ENCODE measurements at places on chromosomes 16 and 17.

DNA sequence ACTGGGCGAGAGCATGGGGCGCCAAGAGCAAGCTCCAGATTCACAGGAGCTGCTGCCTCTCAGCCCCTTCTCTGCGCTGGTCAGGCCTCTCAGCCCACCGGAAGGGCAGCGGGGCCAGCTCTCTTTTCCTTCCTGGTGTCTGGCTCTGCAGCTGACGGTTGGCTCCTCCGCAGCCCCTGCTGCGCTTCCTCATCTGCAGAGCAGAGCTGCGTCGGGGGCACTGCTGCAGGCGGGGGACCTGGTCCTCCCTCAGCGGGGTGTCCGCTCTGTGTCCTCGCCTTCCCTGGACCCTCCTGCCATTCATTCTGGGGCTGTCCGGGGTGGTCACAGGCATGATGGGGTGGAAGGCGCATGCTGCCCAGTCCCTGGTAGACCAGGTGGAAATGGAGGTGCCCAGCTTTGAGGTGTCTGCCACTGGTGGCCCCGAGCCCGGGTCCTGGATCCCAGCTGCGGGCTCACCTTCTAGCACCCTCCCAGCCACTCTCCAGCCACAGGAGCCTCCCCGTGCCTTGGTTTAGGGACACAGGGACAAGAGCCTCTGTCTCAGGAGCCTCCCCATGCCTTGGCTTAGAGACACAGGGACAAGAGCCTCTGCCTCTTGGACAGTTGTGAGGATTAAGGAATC, 84.8 kb downstream of the IRF8 start:
- DNase-seq = no peak

GRCh38 chr17:6279659-6280058, 155.3 kb downstream of the AIPL1 start:
- no peak for DNase-seq

GRCh38 chr17:55585629-55586028, 74.4 kb upstream of the SMIM36 start:
- DNase-seq = no peak

GRCh38 chr17:5705081-5705875, 121.0 kb upstream of the NLRP1 start:
- DNase-seq = peak; percentile 5

DNA sequence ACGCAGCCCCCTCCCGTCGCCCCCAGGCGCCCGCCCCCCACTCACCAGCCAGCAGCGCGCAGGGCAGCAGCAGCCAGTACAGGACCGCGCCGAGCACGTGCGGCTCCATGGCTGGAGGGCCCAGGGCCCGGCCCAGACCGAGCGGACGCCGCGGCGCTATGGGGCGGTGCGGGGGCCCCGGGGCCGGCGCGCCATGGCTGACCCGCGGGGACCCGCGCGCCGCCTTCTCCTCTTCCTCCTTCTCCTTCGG, 239 bp downstream of the PIEZO1 start:
- no peak for DNase-seq

GRCh38 chr16:610513-611381, 20.0 kb upstream of the WFIKKN1 start:
- DNase-seq = peak; percentile 66

GRCh38 chr16:89921702-89922476, 1.3 kb upstream of the TUBB3 start:
- DNase-seq = no peak

DNA sequence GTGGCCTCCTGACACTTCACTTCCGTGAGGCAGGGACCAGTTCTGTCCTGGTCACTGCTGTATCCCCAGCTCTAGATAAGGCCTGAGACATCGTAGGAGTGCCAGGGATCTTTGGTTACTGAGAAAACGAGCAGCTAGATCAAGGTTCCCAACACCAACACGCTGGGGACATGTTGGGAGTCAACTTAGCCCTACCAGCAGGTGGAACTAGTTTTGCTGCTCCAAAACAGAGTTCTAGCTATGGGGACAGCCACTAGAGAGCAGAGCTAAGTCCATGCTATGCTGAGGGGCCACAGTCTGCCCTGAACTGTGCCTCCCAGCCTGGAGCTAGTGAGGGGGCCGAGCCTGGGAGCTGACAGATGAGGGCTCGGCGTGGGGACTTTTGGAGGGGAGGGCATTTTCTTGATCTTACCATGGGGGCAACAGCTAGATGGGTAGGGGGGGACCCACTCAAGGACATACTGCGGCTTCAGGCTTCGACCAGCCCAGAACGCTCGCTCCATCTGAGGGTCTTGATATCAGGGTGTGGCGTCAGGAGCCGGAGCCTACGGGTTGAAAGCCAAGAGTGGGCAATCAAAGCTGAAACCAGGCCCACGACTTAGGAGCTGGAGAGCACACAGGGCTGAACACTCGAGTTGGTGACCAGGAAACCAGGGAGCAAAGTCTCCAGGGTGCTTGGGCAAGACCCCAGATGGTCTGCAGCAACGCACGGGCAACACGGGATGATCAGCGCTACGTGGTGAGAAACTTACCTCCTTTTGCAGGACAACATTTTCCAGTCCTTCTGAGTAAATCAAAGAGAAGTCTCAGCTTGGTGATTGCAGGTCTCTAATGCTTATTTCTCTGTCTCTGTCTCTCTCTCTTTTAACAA, 13.4 kb downstream of the SNX20 start:
- no peak for DNase-seq

DNA sequence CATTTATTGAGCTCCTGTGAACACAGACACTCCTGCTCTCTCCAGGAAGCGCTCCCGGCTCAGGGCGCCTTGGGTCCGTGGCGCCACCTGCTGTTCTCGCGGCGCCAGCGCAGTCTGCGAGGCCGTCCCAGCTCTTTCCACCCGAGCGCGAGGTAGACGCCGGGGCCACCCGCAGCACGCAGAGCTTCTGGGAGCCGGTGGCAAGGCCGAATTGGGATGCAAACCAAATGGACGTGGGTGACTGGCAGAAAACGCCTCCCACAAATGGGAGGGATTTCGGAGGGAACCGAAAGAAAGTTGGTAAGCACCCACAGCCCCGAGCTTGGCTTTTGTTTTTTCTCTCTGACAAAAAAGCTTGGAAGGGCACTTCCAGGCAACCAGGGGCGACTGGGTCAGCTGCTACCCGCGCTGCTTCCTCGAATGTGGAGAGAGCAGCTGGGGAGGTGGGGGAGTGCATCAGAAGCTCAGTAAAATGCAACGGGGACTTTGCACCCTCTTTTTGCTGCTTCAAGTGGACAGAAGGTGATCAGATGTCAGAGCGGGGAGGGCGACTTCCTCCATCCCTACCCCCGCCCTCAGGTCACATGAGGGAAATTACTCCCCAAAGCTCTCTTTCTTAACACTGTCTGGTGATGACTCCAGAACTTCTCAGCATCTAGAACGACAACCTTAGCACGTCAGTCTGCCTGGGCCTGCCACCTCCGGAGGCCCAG, 13.5 kb upstream of the N4BP1 start:
- peak; percentile 70 for DNase-seq

DNA sequence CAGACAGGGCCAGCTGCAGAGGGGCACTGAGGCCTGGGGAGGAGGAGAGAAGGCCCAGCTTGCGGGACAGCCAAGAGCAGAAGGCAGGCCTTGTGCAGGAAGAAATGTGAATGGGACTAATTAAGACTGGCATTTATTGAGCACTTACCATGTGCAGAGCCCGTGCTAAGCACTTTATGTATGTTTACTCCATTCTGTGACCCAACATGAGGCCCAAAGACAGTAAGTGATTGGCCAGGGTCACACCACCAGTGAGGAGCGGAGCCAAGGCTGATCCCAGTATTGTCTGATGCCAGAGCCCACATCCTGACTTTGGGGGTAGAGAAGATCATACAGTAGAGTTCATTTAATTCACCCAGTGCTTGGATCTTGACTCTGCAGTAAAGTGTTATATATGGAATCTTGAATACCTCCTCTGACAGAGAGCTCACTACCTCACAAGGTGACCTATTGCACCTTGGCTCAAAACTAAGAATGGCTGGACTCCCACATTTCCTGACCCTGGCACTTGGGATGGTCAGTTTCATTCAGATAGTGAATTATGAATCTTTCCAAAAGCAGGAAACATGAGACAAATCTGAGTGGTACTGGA, 13.6 kb downstream of the KATNB1 start:
- DNase-seq = no peak

DNA sequence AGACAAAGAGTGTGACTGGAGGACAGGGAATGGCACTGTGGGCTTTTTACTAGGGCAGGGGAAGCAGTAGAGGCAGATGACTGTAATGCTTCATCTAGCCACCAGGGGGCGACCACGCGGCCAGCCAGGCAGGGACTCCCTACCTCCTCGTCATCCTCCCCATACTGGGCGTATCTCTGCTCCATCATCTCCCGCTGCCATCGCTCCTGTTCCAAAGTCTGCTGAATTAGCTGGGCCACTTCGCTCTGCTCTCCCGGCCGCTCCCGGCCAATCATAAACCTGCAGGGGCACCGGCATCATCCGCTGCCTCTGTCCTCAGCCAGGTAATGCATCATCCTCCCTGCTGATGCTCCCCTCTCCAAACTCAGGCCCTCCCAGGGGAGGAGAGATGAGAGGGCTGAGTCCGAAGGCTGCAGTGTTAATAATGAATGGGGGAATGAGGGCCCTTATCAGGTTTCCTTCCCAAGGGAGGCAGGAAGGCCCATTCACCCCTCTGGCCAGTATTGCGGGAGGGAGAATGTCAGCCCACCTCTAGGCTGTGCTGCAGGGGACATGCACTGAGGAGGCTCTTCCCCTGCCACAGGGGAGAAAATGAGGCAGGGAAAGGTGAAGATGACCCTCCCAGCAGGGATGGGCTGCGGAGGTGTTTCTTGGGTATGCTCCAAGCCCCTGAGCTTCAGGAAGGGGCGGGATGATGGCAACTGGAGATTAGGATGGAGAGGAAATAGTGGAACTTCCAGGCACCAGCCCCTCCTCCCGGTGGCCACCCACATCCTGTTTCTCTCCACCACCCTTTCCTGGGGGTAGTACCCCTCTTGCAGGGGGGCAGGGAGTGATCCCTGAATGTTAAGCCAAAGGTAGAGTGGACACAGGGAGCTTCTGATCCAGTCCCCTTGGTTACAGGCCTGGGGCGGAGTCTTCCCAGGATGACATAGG, 10.3 kb upstream of the SAMD14 start:
- DNase-seq = peak; percentile 75

DNA sequence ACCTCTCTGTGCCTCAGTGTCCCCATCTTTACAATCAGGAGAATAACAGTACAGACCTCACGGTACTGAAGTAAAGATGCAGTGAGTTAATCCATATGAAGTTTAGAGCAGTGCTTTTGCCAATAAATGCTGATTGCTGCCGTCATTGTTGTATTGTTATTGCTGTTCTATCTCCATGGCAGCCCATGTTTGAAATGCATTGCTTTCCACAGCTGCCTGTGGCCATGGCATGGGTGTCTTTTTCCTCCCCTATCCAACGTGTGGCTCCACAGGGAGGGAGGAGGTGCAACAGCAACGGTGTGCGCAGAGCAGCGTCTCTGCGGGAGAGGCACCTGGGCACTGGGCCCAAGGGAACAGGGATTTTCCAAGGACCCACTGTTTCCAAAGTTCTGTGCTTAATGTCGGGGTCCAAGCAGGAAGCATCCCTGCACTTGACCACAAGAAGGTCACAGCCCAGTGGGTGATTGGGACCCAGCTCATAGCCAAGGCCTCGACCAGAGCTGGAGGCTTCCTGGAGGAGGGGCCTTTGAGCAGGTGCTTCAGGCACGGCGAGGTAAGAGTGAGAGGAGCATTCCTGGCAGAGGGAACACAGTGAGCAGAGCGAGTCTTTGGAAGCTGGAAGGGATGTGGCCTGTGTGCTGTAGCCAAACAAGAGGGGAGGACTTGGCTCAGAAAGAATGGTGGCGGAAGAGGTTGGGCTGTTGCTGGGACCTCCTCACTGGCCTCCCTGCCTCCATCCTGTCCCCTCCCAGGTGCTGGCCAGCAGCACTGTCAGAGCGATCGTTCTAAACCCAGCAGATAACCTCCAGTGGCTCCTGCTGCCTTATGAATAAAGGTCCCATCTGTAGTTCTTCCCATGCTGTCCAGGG, 3.9 kb downstream of the RAI1 start:
- no peak for DNase-seq

DNA sequence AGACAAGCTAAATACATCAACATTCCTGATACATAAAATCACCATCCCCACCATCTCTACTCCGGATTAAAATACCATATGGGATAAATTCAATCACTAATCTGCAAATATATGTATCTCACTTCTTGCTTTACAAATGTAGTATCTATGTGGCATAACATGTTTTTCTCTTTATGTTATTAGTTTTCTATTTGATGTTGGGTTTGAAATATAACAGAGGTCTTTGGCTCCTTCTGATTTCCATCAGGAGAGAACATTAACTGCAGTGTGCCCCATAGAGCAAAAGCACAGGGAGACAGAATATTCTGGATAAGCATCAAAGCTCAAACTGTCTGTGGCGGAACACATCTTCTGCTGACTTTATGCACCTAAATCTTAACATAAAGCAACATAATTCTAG, 547.2 kb upstream of the CDH8 start:
- no peak for DNase-seq

GRCh38 chr16:29011112-29011511, 26.3 kb downstream of the LAT start:
- no peak for DNase-seq

- no peak for DNase-seq
Observed at GRCh38 chr17:58004060-58004459, 3.0 kb downstream of the SRSF1 start.

DNA sequence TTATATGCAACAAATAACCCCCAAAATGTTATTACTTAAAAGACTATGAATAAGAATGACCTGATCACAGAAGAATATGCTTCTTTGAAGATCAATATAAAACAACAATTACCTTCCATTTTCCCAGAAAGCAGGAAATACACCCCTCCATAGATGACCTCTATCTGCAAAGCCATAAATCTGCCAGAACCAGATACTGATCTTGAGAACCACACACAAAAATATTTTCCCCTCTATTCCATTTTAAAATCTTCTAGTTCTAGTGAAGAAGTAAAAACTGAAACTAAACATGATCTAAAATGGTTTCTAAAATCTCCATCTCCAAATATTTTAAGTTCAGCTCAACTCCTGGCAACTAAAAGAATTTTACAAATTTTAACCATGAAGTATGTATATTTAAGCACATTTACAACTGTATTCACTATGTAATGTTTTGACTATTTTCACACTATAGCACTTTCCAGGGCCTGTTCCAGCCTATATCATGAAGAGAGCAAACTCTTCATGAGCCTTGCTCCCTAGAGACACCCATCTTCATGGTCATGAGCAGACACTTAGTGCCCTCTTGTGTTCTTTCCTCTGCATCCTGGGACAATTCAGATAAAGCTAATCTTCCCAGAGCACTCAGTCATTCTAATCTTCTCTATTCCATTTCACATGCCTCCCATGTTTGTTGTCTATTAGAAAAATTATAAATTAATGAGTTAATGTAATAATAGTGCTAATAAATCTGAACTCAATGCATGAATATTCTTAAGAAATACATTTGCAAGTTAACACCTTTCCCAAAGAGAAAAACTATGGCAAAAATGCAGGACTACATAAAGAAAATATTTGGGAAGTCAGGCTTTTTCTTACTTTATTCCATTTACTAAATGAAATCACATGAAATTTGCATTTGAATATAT, 87.0 kb downstream of the HELZ start:
- DNase-seq = no peak

Data from stimulated activated CD4-positive, alpha-beta T cell treated with anti-CD3 and anti-CD28 coated beads, Interleukin-4, amount 100 ng/mL, for 48 hours (primary cell).